ENCODE measurements at places on chromosomes 2 and 18.
A peak's percentile ranks its signal among the peaks of the same experiment; 100 is the strongest.

GRCh38 chr2:120920454-120921148 is 184.9 kb downstream of the GLI2 start:
- DNase-seq = no peak

DNA sequence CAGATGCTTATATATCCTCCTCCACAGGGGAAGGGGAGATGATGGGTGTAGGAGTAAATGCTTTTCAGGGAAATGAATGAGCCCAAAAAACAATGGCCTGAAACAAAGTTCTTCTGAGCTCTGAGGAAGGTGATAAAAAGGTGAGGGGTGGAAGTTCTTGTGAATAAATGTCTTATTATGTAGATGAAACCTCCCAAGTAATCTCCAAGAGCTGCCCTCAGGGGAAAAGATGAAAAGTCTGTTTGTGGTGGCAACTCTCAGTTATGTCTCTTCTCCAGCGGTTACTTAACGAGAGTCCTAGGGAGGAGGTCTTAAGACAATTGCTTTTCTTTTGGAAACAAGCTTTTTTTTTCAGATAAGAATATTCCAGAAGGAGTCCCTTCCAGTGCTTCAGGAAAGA is 115.5 kb upstream of the CHAC2 start:
- DNase-seq = no peak

DNA sequence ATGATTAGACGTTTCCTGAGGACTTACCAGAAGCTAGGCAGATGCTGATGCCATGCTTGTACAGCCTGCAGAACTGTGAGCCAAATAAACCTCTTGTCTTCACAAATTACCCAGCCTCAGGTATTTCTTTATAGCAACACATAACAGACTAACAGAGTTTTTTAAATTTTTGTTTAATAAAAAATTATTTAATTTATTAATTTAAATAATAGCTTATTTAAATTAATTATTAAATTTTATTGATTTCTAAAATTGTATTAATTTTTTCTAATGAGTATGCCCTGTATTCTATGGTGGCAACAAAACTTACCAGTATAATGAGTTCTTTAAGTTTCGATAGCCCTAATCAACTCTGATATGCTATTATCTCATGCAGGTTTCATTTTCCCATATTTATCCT is 259.8 kb downstream of the IKZF2 start:
- no peak for DNase-seq

- peak; percentile 32 for DNase-seq
Measured at GRCh38 chr2:112690853-112691401, 29.9 kb upstream of the NT5DC4 start.

GRCh38 chr2:170073288-170073687 is 104.7 kb upstream of the MYO3B start:
- no peak for DNase-seq

DNA sequence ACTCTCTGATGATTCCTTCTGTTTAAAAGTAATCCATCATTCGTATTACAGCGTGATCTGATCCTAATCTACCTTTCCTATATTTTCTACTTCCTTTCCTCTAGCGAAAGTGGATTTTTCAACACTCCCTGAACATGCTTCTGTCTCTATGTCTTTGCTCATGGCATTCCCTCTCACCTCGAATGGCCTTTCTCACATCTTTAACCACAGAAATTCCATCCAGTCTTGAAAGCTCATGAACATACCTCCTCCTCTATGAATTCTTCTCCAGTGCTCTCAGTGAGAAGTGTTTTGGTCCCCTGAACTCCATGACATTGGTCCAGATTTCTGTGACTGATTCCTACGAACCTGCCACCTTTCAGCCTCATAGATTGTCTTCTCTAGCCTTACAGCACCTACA is 323.2 kb downstream of the RAD51AP2 start:
- no peak for DNase-seq

DNA sequence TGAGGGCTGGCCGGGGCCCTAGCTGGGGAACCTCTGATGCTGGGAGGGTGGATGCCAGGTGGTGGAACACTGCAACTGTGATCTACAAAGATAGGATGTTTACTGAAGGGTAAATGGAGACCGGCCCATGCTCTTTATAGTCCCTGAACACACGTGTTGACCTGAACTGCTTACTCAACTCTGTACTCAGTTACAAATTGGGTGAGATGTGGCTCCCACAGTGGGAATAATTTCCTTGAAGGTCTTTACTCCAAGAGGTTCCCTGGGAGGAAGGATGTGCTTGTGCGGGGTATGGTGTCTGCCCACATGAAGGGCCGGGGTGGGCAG is 254.1 kb downstream of the PRKCE start:
- DNase-seq = no peak

DNA sequence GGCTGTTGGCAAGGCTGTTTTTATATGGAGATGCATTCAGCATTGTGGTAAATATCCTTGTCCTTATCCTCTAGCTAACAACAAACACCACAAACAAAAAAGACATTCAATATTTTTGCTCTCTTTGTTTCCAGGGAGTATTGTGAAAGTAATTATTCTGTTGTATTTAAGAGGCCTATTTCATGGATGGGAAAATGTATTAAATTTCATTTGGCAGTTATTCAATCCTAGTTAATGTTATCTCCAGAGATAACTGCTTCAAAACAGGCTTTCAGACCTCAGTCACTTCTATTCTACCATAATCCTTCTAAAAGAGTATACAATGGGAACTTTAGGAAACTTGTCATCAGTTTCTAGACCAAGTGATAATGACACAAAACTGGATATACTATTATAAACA is 280.5 kb upstream of the CCDC68 start:
- DNase-seq = no peak

- DNase-seq = no peak
Measured at GRCh38 chr18:33817096-33817495, 239.1 kb downstream of the ASXL3 start.

DNA sequence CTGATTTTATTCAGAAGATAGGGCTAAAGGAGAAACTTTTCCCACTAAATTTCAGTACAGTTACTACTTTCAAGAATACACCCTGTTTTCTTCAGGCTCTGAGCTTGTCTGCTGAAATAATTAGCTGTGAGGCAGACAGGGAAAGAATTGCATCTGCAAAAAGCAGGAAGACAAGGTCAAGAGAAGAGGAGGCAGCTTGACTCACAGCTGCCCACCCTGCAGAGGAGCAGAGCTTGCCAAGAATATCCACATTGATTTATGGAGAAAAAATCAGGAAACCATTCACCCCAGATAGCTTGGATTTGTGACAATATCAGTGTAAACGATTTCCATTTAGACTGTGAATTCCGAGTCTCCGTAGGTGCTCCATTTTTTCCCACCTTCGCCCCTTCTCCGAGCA is 49.0 kb downstream of the ACTR2 start:
- DNase-seq = no peak

- DNase-seq = no peak
Measured at GRCh38 chr18:57051657-57052044, 95.2 kb upstream of the BOD1L2 start.

DNA sequence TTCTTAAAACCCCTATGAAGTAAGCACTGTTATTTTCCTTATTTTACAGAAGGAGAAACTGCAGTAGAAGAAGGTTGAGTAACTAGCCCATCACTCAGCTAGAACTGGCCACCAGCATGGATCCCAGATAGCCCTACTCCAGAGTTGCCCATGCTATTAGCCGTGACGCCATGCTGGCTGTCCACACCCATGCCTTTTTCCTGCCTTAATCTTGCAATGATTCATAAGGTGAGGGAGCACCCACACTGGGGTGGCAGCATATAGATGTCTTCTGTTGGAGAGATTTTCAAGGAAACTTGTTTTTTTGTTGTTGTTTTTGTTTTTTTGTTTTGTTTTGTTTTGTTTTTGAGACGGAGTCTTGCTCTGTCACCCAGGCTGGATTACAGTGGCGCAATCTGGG is 204.1 kb upstream of the HAAO start:
- DNase-seq = no peak

- no peak for DNase-seq
Measured at GRCh38 chr2:17615728-17616351, 75.3 kb downstream of the VSNL1 start.

DNA sequence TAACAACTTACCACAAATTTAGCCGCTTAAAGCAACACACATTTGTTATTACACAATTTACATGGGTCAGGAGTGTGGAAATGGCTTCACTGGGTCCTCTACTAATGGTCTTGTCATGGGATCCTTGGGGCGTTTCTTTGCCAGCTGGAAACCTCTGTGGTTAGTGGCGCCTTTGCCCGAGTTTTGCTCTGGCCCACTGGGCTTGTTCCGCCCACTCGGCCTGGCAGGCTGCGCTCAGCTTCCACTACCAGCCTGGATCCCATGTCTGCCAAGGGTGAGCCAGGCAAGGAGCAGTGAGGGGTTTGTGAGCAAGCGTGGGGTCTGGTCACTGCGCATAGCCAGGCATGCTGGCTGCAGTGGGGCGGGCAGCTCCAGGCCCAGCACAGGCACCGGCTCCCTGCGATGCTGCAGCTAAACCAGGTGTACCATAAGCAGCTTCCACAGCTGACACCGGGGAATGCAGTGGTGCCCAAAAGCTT is 16.2 kb upstream of the MBD2 start:
- no peak for DNase-seq
